Effector memory CD4-positive, alpha-beta T cell (primary cell): ENCODE measurements at places on chromosomes 12 and 14.

DNA sequence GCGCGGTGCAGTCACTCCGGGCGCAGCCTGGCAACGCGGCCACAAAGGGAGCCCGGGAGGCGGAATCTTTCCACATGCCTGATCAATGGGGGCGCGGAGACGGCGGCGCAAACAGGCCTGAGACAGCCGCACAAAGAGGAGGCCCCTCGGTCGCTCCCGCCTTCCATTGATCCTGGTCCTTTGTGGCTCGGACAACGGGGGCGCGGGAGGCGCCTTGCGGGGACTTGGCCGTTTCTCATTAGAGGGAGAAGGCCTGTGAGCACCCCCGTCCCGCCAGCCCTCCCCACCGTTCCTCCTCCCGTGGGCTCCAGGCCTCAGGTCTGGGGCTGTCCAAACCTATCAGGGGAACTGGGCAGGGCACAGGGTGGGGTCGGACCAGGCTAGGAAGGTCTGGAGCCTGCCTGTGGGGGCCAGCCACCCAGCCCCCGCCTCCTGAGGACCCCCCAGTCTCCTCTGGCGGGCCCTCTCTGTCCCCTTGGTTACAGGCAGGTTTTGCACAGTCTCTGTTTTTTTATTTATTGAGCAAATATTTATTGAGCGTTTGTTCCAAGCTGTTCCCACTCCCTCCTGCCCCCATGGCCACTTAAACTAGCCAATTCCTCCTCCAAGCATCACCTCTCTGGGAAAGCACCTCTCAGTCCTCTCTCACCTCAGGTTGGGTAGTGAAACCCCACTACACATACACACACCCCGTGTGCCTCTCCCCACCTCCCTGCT lies 29.0 kb upstream of the MSI1 start:
- H3K36me3 ChIP-seq: no peaks in the 10 kb centered on the region
- DNase-seq: no peak
- H3K27ac ChIP-seq: no peak overlapping the region
- H3K4me1 ChIP-seq: no peaks in the 10 kb centered on the region
- no peak overlapping the region for H3K4me3 ChIP-seq

DNA sequence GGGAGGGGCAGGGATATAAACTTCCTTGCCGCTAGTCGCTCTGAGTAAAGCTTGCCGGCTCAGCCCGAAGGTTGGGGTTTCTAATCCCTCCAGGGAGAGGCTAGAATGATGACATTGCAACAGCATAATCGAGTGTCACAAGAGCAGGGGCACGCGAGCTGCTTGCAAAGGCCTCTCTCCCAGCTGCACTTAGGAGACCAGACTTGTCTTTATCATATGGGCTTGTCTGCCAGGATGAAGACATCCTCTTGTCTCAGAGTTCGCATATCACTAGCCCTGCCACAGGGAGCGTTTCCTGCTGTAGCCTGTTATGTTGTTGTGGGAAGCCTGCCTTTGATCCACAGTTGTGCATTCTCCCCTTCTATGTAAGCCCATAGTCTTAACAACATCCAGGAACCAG lies 180.0 kb downstream of the ESR2 start:
- no peaks in the 10 kb centered on the region for H3K27me3 ChIP-seq
- H3K27ac ChIP-seq: no peak overlapping the region
- DNase-seq: no peak
- peaks cover 48% of the 10 kb centered on the region for H3K36me3 ChIP-seq
- no peak overlapping the region for H3K4me3 ChIP-seq

- H3K4me1 ChIP-seq: peaks cover 10% of the 10 kb centered on the region
- H3K36me3 ChIP-seq: no peaks in the 10 kb centered on the region
- H3K27me3 ChIP-seq: no peaks in the 10 kb centered on the region
- no peak for DNase-seq
- H3K4me3 ChIP-seq: no peak overlapping the region
- no peak overlapping the region for H3K27ac ChIP-seq
These were observed 144.5 kb upstream of the PLEKHG7 start for GRCh38 chr12:92558215-92558773.

GRCh38 chr12:13000616-13000924 lies 505 bp upstream of the HEBP1 start:
- no peaks in the 10 kb centered on the region for H3K27me3 ChIP-seq
- peaks cover 8% of the 10 kb centered on the region for H3K4me1 ChIP-seq
- H3K27ac ChIP-seq: peak overlapping the region; percentile 67
- peak overlapping the region; percentile 71 for H3K4me3 ChIP-seq

DNA sequence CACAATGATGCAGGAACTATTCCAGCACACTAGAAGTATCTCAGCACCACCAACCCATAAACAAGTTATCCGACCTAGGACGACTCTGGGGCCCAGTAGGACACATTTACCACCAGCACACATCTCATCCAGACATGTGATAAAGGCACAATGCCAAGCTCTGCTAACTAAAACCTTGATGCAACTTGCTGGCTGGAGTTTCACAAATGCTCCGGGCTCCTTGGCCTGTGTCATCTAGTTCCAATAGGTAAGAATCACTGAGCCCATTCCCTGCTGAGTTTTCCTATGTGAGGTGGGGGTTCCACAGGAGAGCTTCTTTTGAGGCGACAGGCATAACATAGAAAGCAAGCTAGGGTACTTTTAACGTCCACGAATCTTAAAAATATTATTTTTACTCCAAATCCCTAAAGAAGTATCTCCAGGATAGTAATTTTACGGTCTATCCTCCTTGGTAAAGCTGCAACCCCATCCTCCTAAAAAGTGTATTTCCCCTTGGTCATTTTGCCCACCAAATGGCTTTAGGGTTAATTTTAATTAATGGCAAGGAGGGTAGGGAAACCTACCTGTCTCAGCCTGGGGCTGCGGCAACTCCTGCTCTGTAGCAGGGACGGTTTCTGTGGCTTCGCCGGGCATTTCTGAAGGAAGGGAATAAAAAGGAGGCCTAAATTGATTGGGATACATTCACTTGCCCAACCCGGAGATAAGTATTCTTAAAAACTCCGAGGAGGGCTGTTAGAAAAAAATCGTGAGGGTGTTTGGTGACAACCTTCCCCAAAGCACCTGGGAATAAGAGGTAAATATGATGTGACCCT lies 1.0 kb downstream of the NACA start:
- H3K4me1 ChIP-seq: peaks cover 45% of the 10 kb centered on the region
- DNase-seq: no peak
- H3K27ac ChIP-seq: peak overlapping the region; percentile 79
- no peaks in the 10 kb centered on the region for H3K27me3 ChIP-seq

DNA sequence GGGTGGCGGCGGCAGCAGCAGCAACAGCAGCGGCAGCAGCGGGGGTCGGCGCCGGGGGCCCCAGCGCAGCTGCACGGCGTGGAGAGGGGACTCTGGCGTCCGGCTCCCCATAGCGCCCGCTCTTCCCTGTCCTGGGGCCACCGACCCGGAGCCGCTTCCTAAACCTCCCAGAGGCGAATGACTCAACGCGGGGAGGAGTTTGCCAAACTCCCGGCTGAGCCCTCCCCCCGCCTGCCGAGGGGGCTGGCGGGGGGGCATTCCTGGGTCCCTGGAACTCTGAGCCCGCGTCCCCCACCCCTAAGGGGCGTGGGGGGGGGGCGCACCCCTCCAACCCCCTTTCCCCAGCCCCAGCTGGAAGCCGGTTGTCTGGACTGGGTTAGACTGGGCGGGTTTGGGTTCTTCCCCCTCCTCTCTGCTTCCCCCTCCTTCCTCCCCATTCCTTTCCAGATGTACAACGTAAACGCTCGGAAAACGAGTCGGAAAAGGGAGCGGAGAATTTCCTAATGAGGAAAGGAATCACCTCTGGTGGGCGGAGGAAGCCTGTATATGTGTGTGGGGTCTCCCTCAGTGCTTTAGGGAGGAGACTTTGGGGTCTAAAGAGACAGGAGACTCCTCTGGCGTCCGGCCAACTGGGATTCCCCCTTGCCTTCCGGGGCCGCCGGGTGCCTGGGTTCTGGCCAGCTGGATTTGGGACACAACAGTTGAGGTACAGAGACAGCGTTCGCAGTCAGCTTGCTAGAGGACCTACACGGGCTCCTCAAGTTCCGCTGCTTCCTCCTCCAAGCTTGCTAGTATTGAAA lies at the start of gene ITGA5:
Gene ITGA5, minus strand, starts transcription at position 179 of the 800 bp plus-strand sequence. Its CDS starts 68 bp downstream, at position 111.
- H3K4me3 ChIP-seq: peak within 1 kb of the TSS; percentile 100
- no peaks in the 10 kb centered on the region for H3K36me3 ChIP-seq
- H3K4me1 ChIP-seq: peaks cover 38% of the 10 kb centered on the region
- H3K27me3 ChIP-seq: no peaks in the 10 kb centered on the region
- peak within 1 kb of the TSS; percentile 94 for H3K27ac ChIP-seq
- peak; percentile 49 for DNase-seq

- DNase-seq: no peak
- no peaks in the 10 kb centered on the region for H3K4me1 ChIP-seq
- H3K27ac ChIP-seq: no peak overlapping the region
- no peaks in the 10 kb centered on the region for H3K27me3 ChIP-seq
These were observed 32.7 kb downstream of the RBM25 start for GRCh38 chr14:73091044-73091443.

GRCh38 chr12:112524269-112524668 lies 105.5 kb downstream of the PTPN11 start:
- no peaks in the 10 kb centered on the region for H3K27me3 ChIP-seq
- no peak for DNase-seq
- no peaks in the 10 kb centered on the region for H3K36me3 ChIP-seq
- no peak overlapping the region for H3K27ac ChIP-seq
- H3K4me1 ChIP-seq: no peaks in the 10 kb centered on the region

DNA sequence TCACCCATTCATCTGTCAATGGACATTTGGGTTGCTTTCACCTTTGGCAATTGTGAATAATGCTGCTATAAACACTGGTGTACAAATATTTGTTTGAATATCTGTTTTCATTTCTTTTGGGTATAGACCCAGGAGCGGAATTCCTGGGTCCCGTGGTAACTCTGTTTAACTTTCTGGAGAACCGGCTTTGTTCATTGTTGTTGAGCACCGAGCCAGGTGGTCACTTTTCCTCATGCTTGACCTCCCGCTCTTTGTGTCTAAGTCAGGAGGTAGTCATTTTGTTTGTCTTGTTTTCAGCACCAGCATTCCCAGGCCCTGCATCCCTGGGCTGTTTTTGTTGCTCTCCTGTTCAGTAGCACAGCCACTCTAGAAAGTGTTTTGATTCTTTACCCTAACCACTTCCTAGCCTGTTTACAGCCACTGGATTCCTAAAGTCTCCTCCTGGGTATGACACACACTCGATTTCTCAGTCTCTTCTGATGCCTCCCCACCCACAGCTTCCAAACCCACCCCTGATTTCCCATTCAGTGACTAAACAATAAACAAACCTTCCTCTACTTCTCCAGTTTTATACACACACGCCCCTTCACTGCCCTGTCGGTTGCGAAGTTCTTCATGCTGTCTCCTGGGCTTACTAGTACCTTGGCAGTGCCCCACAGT lies 37.9 kb downstream of the B4GALNT3 start:
- no peaks in the 10 kb centered on the region for H3K27me3 ChIP-seq
- no peaks in the 10 kb centered on the region for H3K4me1 ChIP-seq
- no peak overlapping the region for H3K4me3 ChIP-seq
- H3K36me3 ChIP-seq: no peaks in the 10 kb centered on the region
- no peak overlapping the region for H3K27ac ChIP-seq

GRCh38 chr12:119239040-119239439 lies 60.3 kb downstream of the HSPB8 start:
- H3K36me3 ChIP-seq: no peaks in the 10 kb centered on the region
- H3K4me1 ChIP-seq: no peaks in the 10 kb centered on the region
- no peak for DNase-seq

DNA sequence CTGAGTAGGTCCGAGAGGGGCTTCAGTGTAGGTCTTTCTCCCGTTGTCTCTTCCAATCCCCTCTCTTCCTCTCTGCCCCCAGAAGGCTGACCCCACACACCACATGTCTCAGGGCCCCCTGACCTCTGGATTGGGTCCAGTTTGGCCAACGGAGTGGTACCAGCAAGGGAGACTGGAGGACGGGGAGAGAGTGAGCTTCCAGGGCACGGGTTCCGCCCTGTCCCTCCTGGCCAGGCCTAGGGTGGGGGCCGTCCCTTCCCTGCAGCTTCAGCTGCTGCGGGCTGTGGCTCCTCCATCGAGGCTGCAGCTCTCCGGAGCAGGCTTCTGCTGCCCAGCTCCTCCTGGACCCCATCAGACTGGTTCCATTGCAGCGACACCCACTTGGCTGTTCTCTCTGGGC lies 17.4 kb downstream of the FZD10 start:
- no peak overlapping the region for H3K27ac ChIP-seq
- no peaks in the 10 kb centered on the region for H3K36me3 ChIP-seq
- H3K27me3 ChIP-seq: no peaks in the 10 kb centered on the region
- H3K4me3 ChIP-seq: no peak overlapping the region
- H3K4me1 ChIP-seq: no peaks in the 10 kb centered on the region

DNA sequence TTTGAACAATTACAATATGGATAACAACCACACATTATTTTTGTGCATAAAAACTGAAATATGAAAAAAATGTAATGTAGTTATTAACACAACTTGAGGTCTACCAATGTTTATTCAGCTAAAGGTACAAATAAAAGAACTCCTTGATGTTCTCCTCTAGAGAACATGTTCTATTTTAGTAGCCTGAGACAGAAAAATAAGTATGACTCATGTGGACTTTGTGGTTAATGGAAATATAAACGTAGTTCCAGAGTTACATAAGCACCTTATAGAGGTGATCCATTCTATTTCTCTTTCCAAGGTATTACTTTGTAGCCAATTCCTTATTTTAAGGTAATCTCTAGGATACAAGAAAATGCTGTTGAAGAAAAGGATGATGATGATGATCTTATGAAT lies 25.7 kb downstream of the ALKBH1 start:
- no peaks in the 10 kb centered on the region for H3K4me1 ChIP-seq
- no peaks in the 10 kb centered on the region for H3K27me3 ChIP-seq
- H3K4me3 ChIP-seq: no peak overlapping the region
- no peak overlapping the region for H3K27ac ChIP-seq
- DNase-seq: no peak

- DNase-seq: no peak
- no peaks in the 10 kb centered on the region for H3K36me3 ChIP-seq
- peaks cover 27% of the 10 kb centered on the region for H3K27me3 ChIP-seq
- peaks cover 38% of the 10 kb centered on the region for H3K4me1 ChIP-seq
- H3K4me3 ChIP-seq: peak overlapping the region; percentile 36
- no peak overlapping the region for H3K27ac ChIP-seq
These were observed 64.4 kb downstream of the FBXL14 start for GRCh38 chr12:1529862-1530591.
